ENCODE measurements at places on chromosomes 1 and 21.

- DNase-seq: peak; percentile 63
These were observed 19.5 kb upstream of the NCMAP start for GRCh38 chr1:24536391-24536840.

- DNase-seq: no peak
These were observed 57.9 kb upstream of the GJB5 start for GRCh38 chr1:34696981-34697380.

GRCh38 chr1:187870552-187870951, 1041.8 kb downstream of the PLA2G4A start:
- no peak for DNase-seq

DNA sequence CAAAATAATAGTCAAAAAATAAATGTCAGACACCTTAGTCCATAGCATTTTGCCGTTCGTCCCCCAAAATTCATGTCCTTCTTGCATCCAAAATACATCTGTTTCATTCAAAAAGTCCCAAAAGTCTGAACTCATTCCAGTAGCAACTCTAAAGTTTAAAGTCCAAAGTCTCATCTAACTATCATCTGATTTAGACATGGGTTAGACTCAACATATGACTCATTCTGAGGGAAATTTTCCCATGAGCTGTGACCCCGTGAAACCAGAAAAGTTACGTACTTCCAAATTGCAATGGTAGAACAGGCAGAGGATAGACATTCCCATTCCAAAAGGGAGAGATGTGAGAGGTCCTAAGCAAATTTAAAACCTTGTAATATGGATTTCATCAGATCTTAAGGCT, 48.6 kb upstream of the CACHD1 start:
- DNase-seq: no peak

DNA sequence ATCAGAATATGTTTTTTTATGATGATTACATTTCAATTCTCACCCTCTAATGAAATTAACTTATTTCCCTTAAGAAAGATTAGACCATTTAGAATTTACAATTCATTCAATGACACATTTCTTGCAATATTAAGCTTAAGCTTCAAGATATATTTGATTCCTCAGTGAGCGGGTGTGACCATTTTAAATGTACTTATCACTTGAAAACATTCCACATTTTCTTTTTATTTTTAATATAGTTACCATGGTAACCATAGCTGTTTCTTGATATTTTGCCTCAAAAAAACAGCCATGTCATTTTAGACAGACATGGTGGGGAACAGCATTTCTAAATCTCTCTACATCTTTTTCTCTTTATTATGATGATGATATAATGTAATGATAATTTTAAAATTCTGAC, 1029.0 kb upstream of the B3GALT2 start:
- DNase-seq: no peak

Data from suppressor macrophage treated with lipopolysaccharide for 4 hours (primary cell).